ENCODE measurements at places on chromosomes 7 and 10.

GRCh38 chr10:96501985-96502384 lies 11.7 kb downstream of the TLL2 start:
- DNase-seq, result no peak

GRCh38 chr10:101301111-101301731 lies 52.7 kb upstream of the BTRC start:
- no peak for DNase-seq

- DNase-seq, result no peak
These were observed 10.0 kb downstream of the KLF6 start for GRCh38 chr10:3774814-3775695.

DNA sequence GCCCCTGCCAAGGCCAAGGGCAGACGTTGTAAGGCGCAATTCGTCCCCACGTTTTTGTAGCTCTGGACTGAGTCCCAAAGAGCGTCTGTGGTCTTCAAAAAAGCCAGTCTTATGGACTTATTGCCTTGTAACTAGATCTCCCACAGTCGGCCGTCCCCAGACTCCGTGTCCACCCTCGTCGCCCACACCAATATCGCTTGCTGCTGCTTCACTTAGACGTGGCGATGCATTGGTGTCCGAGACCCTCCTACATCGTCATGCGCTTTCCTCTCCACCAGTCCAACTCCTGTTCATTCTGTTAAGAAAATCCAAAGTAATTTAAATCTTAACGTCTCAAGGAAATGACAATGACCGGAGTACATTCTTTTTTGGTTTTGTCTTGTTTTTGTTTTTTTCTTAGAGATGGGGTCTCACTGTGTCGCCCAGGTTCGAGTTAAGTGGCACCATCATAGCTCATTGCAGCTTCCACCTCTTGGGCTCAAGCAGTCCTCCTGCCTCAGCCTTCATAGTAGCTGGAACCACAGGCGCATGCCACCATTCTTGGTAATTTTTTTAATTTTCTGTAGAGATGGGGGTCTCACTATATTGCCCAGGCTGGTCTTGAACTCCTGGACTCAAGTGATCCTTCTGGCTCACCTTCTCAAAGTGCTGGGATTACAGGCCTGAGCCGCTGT lies 851 bp downstream of the KIFBP start:
- DNase-seq, result no peak

DNA sequence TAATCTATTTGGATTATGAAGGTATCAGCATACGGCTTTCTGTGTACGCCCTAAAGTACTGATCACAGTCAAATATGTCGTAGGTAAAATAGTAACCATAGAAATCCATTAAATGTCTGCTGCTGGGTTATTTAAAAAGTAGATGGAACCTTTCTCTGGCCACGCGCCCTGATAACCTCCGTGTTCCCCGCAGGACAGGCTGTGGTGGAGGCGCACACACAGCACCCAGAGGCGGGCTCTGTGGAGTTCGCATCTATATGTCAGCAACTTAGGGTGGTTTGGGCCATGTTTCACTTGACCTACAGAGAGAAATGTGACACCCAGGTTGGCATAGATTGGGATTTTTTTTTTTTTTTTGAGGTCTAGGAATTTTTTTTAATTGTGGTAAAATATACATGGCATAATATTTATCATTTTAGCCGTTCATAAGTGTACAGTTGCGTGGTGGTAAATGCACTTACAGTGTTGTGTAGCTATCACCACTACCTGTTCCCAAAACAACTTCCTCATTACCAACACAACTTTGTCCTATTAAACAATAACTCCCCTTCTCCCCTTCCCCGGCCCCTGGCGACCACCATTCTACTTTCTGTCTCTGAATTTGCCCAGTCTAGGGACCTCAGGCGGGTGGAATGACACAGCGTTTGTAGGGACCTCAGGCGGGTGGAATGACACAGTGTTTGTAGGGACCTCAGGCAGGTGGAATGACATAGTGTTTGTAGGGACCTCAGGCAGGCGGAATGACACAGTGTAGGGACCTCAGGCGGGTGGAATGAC lies 15.4 kb downstream of the PPP2R2D start:
- no peak for DNase-seq

DNA sequence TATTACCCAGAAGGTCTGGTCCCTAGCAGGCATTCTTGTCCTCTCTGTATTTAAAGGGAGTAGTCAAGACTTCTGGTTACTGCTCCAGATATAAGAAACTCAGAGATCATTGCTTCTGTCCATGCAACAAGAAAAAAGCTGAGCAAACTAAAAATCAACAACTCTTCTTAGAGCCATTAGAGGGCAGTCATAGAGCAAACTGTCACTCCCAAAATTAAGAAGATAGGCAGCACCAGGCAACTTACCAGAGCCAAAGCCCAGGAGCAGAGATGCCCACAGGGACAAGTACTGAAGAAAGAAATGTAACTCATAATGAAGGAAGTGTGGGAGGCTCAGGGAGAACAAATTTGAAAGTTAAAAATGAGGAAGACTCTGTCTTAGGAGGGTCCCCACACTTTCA lies 472.9 kb upstream of the COBL start:
- no peak for DNase-seq

DNA sequence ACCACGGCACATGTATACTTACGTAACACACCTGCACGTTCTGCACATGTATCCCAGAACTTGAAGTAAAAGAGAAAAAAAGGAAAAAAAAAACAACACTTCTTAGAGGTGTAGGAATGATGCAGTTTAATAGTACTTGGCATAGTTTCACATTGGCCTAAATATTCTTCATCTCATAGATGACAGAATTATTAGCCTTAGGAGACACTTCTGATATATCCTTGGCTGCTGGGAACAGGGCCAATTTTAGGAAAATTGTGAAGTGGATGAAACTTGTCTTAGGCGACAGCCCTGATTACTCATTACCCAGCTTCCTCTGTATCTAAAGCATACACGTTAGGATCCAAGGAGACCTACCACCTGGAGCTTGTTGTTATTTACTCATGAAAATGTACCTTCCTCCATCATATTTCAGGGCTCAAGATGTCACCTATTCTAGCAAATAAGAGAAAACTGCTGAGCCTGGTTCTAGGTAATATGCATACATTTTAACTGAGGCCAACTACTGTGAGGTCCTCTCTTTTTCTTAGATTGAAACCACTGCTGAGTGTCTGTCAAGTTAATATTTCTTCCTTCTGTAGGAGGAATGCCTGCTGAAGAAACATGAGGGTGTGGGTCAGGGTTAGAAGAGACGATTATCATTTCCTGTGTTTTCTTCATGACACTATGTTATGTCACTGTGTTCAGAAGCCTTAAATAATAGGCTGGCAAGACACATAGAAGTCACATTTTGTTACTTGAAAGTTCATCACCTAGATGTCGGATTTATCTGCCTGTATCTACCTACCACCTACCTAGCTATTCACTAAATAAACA lies 44.3 kb downstream of the CPED1 start:
- DNase-seq, result no peak

DNA sequence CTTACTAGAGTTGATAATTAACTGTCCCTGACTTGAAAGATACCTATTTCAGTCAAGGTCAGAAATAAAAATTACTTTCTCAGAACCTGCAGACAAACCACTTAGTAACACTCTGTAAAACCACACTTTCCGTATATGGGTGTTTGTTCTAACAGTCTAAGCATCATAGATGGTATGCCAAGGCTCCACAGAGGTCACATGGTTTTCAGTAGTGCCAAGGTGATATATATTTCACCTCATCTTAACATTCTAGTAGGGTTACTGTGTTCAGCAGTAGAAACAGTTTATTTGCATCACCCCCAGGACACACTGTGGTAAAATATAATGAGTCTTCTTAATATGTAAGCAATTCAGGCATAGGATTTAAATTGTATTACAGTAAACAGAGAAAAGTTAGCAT lies 61.5 kb downstream of the KCND2 start:
- no peak for DNase-seq

- DNase-seq, result no peak
These were observed 139.0 kb downstream of the PAXIP1 start for GRCh38 chr7:154863766-154864522.

- DNase-seq, result no peak
These were observed 271.5 kb upstream of the FZD8 start for GRCh38 chr10:35913628-35914027.

All from midbrain (tissue), 1 donor.